ENCODE measurements at places on chromosomes 5 and 9. TPM values are rescaled to one million over a fixed set of nuclear protein-coding genes. Genes with fewer than 3 reads are reported as not detected.

DNA sequence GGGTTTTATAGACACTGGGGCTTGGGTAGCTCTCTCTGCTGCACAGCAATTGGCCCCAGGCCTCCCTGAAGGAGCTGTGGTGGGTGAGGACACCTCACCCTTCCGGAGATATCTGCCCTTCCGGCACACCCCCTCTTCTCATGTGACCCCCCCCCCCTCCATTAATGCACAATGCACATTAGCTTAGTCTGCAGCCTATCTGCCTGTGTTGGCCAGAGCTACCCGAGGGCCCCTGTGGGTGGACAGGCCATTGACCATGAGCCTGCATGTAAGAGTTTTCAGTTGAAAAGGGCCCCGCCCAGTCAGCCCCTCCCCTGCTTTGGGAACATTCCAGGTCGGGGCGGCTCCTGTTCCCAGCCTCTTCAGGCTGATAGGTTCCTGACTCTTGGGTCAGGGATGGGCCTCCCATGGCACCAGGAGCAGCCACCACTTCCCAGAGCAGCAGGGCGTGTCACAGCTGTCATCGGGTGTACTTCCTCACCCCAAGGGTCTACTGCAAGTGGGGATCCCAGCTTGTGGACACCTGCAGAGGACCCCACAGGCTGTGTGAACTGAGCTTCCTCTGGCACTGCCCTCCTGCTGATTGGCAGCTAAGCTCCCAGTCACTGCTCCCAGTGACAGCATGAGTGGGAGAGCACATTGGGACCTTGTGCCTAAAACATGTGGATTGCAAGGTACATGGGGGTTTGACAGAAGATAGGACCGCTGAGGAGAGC, 17.8 kb downstream of the PHF2 start:
- DNase-seq: peak; percentile 69

DNA sequence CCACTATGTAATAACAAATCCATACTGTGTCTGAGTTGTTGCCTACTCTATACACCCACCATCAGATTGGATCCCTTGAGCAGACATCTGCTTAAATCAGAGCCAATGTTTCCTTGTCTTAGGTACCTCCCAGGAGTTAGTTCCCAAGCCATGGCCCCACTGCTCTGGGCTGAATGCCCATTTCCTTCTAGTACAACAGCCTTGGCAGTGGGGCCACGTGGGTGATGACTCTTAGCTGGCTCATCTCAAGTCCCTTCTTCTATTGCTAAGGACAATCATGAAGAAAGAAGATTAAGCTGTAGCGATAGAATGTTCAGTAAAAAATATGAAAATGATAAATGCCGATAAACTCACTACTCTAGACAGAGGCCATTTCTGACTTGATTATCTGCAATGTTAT, 16.6 kb downstream of the PTGR1 start:
- DNase-seq: no peak

GRCh38 chr5:5278815-5279381, 138.8 kb downstream of the ADAMTS16 start:
- no peak for DNase-seq

GRCh38 chr5:156678484-156678883, 171.6 kb upstream of the PPP1R2B start:
- no peak for DNase-seq

DNA sequence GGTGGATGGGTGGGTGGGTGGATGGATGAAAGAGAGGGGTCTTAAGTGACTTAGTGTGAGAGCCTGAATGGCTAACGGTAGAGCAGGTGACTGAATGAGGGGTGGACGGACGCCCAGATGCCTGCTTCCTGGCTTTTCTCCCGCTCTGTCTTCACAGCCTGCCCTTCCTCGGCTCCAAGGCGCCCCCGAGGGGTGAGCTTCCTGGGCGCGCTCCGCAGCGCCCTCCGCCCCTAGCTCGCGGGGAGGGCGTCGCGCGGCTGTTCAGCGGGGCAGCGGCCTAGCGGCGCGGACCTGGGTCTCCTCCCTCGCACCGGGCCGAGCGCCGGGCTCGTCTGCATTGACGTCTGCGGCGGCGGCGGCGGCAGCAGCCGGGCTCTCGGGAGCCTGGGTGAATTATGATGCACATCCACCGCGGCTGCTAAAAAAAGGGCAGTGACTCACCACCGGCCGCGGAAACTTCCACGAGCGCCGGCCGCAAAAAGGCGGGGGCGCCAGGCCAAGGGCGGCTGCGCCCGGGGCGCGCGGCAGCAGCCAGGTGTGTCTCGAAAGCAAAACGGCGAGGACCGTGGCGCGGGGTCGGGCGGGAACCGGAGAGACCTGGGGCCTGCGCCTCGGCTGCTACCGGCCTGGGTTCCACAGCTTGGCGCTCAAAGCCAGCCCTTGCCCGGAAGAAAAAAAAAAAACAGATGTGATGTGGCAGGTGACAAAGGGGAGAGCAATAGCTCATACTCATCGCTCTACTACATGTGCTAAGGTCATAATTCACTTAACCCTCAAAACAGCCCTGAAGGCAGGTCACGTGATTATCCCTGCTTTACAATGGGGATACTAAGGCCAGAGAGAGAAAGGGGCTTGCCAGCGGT, 143.0 kb upstream of the ADRA1B start:
- DNase-seq: peak; percentile 86

Gene RAB3C
- total RNA-seq: 0.67 TPM

- DNase-seq: no peak
Observed at GRCh38 chr9:74173284-74173683, 323.9 kb upstream of the RORB start.

Gene CDX1
- total RNA-seq: not detected

- no peak for DNase-seq
Observed at GRCh38 chr5:159409801-159410200, 79.5 kb upstream of the IL12B start.

- DNase-seq: no peak
Observed at GRCh38 chr5:79859588-79859987, 131.5 kb downstream of the MTX3 start.

DNA sequence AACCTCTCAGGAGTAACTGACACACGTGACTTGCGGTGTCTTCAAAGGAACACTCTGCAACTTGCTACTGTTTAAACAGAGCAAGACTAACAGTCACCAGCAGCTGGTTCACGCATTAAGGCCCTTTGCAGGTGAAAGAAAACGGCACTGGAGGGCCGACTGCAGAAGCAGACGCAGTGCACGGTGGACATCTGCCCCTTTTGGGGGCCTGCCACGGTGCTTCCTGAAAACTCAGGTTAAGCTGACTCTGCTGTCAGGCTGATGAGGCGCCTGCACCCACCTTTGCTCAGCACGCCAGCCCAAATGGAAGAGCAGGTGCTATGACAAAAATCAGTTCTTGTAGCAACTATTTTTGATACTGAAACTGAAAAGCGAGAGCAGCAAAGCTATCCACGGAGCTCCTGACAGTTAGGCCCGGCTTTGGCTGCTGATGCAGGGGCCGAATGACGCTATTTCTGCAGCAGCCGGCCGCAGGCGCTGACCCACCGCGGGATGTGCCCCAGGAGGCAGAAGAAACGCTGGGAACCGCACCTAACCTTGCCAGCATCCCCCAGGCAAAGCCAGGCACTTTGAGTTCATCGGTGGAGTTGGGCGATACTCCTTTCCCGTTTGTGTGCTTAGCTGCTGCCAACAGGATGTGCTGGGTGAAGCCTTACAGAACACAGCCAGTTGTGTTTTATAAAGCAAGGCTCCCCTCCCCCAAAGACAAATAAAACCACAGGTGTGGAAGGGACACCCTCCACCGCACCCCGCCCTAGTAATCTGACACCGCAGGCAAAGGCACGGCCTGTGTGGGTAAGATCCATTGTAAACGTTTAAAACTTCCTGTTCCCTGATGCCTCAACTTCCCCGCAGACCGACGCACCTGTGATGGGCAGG, 21.1 kb upstream of the TERT start:
- peak; percentile 85 for DNase-seq

DNA sequence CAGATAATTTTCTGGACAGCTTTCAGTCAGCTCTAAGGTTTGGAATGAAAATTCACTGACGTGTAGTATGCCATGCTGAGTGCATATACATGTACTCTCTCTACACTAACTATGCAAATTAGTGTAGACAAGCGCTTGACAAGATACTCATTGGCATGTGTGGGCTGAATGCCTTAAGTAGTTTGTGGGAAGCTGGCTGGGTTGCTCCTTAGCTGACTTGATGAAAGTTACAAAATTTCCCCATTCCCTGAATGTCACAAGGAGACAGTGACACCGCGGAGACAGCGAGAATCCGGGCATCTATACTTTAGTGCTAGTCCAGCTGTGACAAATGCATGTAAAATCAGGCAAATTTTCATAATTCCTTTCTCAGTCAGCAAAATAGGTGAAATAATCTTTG, 51.6 kb upstream of the C5orf46 start:
- DNase-seq: no peak

- no peak for DNase-seq
Observed at GRCh38 chr5:66875315-66875714, 279.1 kb downstream of the MAST4 start.

GRCh38 chr5:96121364-96121763, 159.7 kb upstream of the ELL2 start:
- no peak for DNase-seq

Gene TPPP
- 16.1 TPM for total RNA-seq

GRCh38 chr5:142491270-142491669, 166.4 kb upstream of the SPRY4 start:
- DNase-seq: no peak

- no peak for DNase-seq
Observed at GRCh38 chr9:126397056-126397455, 70.4 kb downstream of the MVB12B start.

GRCh38 chr9:15352306-15352705, 45.3 kb upstream of the TTC39B start:
- no peak for DNase-seq

Gene FAM151B
- 3.4 TPM for total RNA-seq

GRCh38 chr9:2481216-2481615, 140.4 kb upstream of the VLDLR start:
- no peak for DNase-seq

Gene WNK2
- 0.35 TPM for total RNA-seq

- DNase-seq: no peak
Observed at GRCh38 chr5:36882250-36882649, 5.7 kb downstream of the NIPBL start.

Gene DNAI1
- total RNA-seq: not detected

Gene SPINK7
- total RNA-seq: not detected

DNA sequence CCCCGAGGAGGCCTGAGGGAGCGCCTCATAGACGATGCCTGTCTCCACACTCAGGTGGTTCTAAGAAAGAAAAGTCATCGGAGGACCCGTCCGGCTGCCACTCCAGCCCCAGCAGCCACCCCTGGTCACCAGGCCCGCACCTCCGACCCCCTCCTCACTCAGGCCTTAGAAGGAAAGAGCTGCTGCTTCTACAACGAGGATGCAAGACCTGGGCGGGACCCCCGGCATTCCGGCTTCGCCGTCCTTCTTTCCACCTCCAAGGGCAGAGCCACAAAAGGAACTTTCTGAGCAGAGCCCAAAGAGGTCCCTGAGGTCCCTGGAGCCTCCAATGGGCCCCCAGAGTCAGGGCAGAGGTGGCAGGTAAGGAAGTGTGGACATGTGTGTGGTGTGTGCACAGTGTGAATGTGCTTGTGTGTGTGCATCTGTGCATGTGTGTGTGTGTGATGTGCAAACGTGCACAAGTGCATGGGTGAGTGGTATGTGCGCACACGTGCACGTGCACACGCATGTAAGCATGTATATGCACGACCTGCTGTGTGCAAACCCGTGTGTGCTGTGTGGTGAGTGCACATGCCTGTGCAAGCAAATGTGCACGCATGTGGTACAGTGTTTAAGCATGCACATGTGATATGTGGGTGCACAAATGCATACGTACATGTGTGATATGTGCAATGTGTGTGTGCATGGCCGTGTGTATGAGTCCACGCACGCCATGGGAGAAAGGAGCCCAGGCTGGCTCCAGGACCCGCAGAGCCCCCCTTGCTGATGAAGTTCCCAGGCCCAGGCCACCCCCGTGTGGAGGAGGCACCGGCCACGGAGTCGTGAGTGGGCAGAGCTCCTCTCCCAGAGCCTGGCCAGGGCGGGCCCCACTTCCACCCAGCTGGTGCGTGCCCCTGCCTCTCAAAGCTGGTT, 27.7 kb upstream of the TMEM250 start:
- DNase-seq: no peak

Gene FOXD4L4
- total RNA-seq: 0.23 TPM

DNA sequence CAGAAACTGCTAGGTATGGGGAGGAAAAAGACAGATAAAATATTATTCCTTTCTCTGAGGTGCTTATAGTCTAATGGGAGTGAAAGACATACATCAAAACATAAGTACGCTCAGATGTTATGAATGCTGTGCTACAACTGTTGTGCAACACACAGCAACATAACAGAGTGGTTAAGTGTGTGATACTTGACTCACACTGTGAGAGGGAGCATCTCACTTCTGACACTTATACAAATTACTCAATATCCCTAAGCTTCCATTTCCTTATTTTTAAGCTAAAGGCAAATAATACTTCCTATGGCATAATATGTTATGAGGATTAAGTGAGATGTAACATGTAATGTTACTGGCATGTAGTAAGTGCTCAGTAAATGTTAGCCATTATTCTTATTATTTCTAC, 110.6 kb upstream of the FER start:
- DNase-seq: no peak

DNA sequence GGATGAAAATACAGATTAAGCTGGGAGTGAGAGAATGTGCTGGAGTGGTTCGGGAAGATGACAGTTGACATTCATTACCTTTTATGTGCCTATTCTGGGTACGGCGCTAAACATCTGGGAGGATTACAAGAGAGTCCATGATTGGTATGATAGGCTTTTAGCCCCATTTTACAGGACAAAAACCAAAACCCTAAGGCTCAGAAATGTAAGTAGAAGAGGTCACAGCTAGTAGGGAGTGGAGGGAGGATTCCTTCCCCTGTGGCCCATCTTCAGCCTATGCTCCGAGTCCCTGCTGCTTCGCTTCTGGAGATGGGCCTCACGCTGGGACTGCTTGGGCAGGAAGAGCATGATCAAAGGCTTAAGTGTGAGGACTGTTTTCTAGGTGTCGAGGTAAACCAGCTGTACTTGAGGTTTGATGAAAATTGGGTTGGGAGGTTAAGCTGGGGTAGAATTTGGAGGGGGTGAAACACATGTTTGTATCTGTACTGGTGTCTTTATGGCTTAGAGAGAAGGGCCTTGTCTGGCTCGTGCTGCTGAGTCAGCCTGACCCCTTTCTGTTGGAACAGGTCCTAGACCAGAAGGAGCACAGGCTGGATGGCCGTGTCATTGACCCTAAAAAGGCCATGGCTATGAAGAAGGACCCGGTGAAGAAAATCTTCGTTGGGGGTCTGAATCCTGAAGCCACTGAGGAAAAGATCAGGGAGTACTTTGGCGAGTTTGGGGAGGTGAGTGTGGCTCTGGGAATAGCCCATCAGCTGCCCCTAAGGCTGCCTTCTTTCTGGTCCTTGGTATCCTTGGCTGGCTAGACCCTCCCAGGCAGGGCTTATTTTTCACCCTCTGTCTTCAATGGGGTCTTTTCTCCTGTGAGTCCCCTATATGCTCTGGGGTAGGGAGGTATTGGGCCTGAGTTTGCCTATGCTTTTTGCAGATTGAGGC, 2.1 kb downstream of the HNRNPAB start:
- DNase-seq: no peak

Gene GTF2H2C
- total RNA-seq: 33.4 TPM

Gene MYO10
- 67.0 TPM for total RNA-seq

- DNase-seq: peak; percentile 96
Observed at GRCh38 chr9:137277329-137278041, at the start of gene TOR4A. TOR4A (plus strand) TSS chr9:137277726; CDS start chr9:137278690, 964 bp downstream.

Measured in upper lobe of right lung (tissue), 1 donor.